Effector CD4-positive, alpha-beta T cell (primary cell): ENCODE measurements at places on chromosomes 11 and 22.
A peak's percentile ranks its signal among the peaks of the same experiment; 100 is the strongest.

GRCh38 chr11:10725114-10725906 is 25.7 kb upstream of the CTR9 start:
- no peak for DNase-seq

DNA sequence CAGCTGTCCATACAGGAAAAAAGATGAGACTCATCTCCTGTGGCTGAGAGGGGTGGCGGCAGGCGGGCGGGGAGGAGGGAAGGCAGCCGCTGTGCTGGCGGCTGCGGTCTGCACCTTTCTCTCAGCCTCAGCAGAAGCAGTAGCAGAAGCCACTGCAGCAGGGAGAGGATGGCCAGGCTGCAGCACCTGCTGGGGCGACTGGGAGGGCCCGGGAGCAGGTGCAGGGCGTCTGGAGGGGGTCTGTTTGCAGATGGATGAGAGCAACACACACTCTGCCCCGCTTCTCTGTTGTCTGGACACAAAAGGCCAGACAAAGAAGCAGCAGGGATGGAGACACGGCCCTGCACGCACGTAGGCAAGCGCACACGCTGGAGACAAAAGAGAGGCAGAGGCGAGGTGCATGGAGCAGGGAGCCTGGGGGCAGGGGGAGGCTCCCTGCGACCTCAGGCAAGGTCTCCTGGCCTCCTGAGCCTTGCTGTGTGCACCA is 9.3 kb upstream of the MIAT start:
- peak; percentile 14 for DNase-seq

DNA sequence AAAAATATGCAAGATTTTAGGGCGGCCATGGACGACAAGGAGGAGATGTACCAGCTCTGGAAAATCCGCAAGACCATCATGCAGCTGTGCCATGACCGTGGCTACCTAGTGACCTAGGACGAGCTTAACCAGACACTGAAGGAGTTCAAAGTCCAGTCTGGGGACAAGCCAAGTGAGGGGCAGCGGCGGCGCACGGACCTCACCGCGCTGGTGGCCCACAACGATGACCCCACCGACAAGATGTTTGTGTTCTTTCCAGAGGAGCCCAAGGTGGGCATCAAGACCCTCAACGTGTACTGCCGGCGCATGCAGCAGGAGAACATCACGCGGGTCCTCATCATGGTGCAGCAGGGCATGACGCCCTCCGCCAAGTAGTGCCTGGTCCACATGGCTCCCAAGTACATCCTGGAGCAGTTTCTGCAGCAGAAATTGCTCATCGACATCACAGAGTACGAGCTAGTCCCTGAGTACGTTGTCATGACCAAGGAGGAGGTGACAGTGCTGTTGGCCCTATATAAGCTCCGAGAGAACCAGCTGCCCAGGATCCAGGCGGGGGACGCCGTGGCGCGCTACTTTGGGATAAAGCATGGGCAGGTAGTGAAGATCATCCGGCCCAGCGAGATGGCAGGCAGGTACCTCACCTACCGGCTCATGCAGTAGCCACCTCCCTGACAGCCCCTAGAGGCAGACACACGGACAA is 43.5 kb upstream of the ZC3H12C start:
- DNase-seq, result no peak

GRCh38 chr22:21989049-21989448 is 6.5 kb upstream of the TOP3B start:
- no peak for DNase-seq

- no peak for DNase-seq
Measured at GRCh38 chr11:47443028-47443700, 5.8 kb downstream of the RAPSN start.

- no peak for DNase-seq
Measured at GRCh38 chr11:73072935-73073481, 69.1 kb downstream of the FCHSD2 start.

GRCh38 chr11:123072762-123073161 is 10.8 kb upstream of the HSPA8 start:
- DNase-seq, result no peak

GRCh38 chr22:49693848-49694247 is 133.8 kb downstream of the BRD1 start:
- DNase-seq, result no peak

DNA sequence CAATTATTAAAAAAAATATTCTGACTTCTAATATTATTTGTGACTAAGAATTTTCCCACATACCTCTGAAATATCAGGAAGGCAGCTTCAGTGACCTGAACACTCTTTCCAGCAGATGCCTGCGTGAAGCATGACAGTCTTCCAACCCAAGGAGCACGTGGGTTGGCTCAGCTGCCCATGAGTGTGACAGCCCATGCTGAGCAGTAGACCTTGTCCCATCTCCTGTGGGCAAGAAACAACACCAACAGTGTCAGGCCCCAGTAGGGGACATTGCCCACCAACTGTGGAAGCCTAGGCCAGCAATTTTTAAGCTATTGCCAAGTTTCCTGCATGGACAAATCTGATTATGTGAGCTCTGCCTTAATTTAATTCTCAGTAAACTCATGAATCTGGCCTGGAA is 66.4 kb upstream of the OLFML1 start:
- no peak for DNase-seq

- peak; percentile 39 for DNase-seq
Measured at GRCh38 chr11:9015677-9016076, 11.9 kb upstream of the NRIP3 start.

DNA sequence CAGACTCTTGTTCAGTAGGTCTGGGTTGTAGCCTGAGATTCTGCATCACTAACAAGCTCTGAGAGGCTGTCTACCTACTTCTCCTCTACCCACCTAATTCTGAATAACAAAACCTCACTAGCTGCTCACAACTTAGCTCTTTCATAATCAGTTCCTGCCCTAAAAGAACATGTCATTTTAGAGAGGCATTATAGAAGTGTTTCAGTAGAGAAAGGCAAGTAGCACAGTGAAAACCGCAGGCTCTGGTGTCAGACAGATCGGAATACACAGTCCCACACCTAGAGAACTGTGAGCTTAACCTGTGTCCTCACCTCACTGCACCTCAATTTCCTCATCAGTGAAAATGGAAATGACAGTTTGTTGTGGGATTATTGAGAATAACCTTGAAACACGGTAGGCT is 1337.6 kb upstream of the TENM4 start:
- DNase-seq, result no peak

- DNase-seq, result no peak
Measured at GRCh38 chr11:126355926-126356897, 726 bp downstream of the ST3GAL4 start.

- no peak for DNase-seq
Measured at GRCh38 chr22:27686534-27686933, 115.0 kb downstream of the MN1 start.

DNA sequence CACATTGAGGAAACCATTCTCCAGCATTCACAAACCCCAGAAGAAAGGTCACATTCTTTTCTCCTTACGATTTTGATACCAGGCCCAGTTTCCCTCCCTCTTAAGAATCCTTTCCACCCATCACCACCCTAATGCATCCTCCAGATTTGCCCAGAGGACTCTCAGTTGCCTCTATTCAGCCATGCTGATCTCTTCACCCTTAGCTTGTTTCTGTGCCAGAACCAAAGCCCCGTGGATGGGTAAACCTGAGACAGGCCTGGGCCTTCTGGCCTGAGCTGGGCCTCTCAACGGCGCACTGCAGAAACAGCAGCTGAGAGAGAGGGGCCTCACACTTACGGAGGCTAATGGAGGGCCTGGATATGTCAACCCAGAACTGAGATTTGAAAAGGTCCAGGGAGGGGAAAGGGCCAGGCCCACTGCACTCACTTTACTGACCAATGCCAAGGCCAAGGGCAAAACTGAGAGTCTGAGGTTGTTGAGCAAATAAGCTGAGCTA is 32.2 kb upstream of the OAF start:
- DNase-seq, result no peak

GRCh38 chr11:115155320-115155719 is 348.9 kb downstream of the CADM1 start:
- no peak for DNase-seq

- DNase-seq, result no peak
Measured at GRCh38 chr22:19619144-19620009, 94.9 kb upstream of the SEPTIN5 start.
